ENCODE measurements at places on chromosomes 2 and 18.

GRCh38 chr2:157875641-157876065, 477 bp downstream of the ACVR1 start:
- DNase-seq, result peak; percentile 29

GRCh38 chr2:119254601-119255080, 31.0 kb downstream of the STEAP3 start:
- no peak for DNase-seq

- no peak for DNase-seq
These were observed 11.8 kb upstream of the CTAGE1 start for GRCh38 chr18:22429564-22429963.

GRCh38 chr2:192059266-192059665, 135.5 kb downstream of the TMEFF2 start:
- no peak for DNase-seq

- no peak for DNase-seq
These were observed 64.3 kb upstream of the TTN start for GRCh38 chr2:178871536-178871935.

GRCh38 chr18:75531212-75531850, 103.8 kb upstream of the SMIM21 start:
- no peak for DNase-seq

DNA sequence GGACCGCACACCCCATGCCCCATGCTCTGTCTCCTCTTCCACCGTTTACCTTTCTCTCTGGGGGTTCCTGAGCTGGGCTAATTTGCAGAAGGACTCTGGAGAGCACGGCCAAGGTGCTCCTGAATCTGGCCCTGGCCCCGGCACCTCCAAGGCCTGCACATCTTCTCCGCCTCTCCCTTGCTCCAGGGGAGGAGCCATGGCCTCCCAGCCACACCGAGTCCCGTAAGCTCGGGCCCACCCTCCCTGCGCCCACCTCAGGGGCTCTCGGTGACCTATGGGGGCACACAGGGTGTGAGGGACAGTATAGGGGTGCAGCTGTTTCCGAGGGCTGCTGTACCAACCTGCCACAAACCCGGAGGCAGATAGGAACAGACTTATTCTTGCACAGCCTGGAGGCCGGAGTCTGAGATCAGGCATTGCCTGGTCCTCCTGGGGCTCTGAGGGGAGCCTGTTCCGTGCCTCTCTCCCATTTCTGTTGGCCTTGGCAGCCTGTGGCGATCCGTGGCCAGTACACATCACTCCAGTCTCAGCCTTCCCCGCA, 127.3 kb upstream of the GPC1 start:
- no peak for DNase-seq

DNA sequence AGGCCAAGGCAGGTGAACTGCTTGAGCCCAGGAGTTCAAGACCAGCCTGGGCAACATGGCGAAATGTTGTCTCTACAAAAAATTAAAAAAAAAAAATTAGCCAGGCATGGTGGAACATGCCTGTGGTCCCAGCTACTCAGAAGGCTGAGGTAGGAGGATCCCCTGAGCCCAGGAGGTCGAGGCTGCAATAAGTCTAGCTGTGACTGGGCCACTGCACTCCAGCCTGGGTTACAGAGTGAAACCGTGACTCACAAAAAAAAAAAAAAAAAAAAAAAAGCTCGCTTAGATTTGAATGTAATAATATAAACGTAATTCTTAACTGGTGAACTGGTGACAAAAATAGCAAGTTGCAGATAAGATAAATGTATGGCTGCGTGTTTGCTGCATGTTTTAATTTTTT, 56.5 kb downstream of the TFCP2L1 start:
- no peak for DNase-seq

DNA sequence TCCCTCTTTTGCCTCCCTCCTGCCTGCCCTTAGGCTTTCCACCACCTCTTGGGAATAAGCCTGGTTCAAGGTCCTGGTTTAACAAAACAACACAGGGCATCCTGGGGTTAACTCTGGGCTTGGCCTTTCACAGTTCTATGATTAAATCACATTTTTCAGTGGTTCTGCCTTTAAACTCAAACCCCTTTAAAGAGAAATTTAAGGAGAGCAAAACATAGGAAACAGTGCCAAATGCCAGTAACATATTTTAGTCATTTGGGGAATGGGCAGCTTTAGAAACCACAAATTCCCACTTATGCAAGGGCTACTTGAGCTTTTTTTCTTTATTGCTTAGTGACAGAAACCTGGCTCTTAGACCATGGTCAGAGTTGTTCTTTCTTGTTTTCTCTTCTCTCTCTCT, 112.2 kb upstream of the FZD5 start:
- no peak for DNase-seq

DNA sequence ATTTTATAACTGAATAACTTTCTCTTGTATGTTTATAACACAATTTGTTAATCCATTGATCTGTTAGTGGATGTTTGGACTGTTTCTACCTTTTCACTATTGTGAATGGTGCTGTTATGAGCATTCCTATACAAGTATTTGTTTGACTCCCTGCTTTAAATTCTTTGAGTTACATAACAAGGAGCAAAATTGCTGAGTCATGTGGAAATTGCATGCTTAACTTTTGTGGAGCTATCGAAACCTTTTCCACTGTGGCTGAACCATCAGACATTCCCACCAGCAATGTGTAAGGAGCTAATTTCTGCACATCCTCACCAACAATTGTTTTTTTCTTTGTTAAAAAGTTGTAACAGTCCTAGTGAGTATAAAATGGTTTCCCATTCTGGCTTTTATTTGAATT, 415.5 kb downstream of the CBLN2 start:
- DNase-seq, result no peak

- peak; percentile 19 for DNase-seq
These were observed 106.4 kb downstream of the POLE4 start for GRCh38 chr2:75064691-75065396.

DNA sequence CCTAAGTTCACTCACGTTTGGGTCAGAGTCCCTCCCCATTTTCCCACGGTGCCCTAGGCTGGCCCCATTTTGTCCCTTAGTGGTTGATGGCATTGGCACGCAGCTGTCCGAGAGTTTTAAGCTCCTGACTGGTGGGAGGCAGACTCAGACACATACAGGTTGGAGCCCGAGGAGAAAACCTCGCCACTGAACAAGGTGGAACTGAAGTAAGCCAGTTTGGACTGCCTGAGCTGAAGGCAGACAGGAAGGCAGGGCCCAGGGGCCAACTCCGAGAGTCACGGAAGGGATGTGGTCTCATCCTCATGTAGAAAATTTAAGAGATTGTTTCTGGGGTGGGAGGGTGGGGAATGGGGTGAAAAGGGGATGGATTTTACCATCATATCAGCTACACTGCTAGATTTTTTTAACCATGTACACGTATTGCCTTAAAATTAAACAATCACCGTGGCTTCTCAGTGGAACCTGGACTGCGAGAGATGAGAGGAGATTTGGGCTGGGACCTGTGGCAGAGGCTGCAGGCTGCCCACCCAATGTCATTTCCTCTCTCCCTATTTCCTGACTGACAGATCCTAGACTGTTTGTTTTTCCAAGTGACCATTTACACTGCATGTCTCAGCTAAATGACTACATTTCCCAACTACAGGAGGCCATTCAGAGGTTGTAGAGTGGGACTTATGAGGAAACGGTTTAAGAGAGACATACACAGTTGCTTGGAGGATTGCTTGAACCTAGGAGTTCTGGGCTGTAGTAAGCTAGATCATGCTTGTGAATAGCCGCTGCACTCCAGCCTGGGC, 19.4 kb upstream of the NMUR1 start:
- DNase-seq, result no peak

- DNase-seq, result no peak
These were observed 1.4 kb downstream of the NPAS2 start for GRCh38 chr2:100821255-100821910.

- DNase-seq, result no peak
These were observed 39.5 kb upstream of the ASXL2 start for GRCh38 chr2:25917832-25918231.

- no peak for DNase-seq
These were observed 90.3 kb downstream of the SPATS2L start for GRCh38 chr2:200396781-200397242.

All from stimulated activated CD4-positive, alpha-beta T cell treated with anti-CD3 and anti-CD28 coated beads, Interleukin-15, amount 100 ng/mL, for 1 hour (primary cell).